ENCODE measurements at places on chromosomes 7 and 10. TPM values are rescaled to one million over a fixed set of nuclear protein-coding genes. Genes with fewer than 3 reads are reported as not detected.

Gene PRSS1
- total RNA-seq = not detected

Gene TMEM176A
- total RNA-seq = 12.9 TPM

Gene MYOF
- total RNA-seq = 4.1 TPM

Gene OR6V1
- total RNA-seq = not detected

Gene AZGP1
- 2.6 TPM for total RNA-seq

Gene NEUROG3
- total RNA-seq = not detected

Gene FAM171A1
- total RNA-seq = 5.6 TPM

Gene LHPP
- 16.0 TPM for total RNA-seq

Gene AKR1D1
- not detected for total RNA-seq

DNA sequence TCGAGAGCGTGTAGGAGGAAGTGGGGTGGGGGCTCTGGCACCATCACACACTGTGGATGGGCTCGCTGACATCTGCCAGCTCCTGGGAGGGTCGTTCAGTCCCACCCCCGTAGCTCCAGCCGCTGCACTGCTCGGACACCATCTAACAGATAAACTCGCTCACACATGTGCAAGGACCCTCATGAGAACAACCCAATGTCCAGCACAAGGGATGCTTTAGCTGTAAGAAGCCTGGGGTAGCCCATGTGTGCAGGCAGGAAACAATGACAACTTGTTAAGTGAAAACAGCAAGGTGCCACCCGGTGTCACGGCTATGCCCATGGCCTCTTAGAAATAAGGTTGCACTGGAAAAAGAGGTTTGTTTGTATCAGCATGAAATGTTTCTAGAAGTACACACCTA lies 14.1 kb downstream of the OGDHL start:
- no peak for DNase-seq

DNA sequence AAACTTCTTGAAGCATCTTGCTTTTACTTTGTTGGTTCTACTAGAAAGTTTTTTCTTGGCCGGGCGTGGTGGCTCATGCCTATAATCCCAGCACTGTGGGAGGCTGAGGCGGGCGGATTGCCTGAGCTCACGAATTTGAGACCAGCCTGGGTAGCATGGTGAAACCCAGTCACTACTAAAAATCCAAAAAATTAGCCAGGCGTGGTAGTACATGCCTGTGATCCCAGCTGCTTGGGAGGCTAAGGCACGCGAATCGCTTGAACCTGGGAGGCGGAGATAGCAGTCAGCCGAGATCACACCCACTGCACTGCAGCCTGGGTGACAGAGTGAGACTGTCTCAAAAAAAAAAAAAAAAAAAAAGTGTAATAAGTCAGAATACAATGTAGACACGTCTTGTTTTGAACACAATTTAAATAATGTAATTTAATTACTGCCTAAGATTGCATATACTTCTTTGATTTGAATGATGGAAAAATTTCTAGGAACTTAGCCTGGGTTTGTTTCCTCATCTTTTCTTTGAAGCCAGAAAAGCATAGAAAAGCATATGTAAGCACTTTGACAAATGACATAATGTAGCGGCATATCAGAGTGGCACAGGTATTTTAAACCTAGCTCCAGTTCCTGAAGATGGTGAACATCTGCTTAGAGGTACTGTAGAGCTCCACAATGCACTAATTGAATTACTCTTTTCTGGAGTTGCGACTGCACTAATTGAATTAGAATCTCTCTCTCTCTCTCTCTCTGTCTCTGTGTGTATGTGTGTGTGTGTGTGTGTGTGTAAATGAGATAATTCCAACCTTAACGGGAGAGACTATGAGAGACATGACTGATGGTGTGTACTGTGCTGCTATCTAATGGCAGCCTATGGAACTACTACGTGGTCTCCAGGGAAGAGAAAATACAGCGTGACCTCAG lies 87.8 kb downstream of the BTRC start:
- DNase-seq = no peak

DNA sequence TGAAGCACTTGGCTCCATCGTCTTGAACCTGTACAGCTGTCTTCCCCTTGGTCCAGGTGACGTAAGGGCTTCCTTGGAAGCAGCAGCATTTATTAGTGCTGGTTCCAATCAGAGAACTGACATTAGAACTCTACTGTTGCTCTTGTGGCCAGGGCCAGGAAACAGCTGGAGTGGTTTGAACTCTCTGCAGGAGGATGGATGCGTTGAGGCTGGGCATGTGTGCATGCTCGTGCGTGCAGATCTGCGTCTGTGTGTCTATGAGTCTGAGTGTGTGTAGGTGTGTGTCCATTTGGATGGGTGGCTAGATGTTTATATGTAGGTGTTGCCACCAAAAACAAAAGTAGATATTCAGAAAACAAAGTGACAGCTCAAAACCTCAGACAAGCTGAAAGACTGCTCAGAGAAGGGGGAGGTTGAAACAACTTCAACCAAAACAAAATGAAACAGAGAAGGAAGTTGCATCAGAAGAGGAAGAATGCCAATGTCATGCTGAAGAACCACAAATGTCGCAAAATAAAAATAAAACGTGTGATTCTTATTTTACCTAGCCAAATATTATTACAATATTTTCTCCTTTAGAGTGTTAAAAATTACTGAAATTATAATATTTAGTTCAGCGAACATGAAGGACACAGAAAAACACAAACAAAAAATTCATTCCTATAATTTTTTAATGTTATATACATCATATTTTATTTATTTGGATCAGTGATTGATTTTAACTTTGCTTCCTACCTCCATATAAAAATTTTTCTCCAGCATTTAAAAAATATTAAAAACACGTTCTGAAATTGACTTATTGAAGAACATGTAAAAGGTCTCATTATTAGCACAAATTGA lies 96.1 kb upstream of the MKLN1 start:
- no peak for DNase-seq

DNA sequence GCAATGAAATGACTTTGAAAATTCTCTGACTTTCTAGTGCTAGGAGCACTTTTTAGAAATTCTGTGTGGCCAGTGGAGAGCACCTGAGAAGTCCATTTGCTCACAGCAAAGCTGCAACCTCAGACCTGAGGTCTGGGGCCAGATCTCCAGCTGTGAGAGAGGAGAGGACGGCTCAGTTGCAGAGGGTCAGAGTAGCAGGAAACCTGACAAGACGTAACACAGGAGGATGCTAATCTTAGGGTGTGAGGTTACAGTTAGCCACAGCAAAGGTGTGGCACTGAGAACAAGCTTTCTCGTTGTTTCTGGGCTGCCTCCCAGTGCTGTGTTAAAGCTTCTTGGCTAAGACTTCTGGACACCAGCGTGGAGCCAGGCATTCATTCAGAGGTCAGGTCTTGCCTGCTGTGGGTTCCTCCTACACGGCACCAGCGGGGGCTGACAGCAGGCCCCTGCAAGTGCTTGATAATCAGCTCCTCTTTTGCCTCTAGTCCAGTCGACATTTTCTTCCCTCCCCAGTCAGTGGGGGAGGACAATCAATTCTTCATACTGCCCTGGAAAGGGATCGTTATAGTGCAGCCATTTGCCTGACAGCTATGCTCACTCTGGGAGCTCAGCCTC lies 435.4 kb upstream of the DPP6 start:
- DNase-seq = no peak

GRCh38 chr7:17512181-17512675 lies 213.8 kb downstream of the AHR start:
- DNase-seq = no peak

- DNase-seq = no peak
Observed at GRCh38 chr10:45353186-45353585, 20.8 kb upstream of the ALOX5 start.

- DNase-seq = no peak
Observed at GRCh38 chr7:24843821-24844434, 86.7 kb upstream of the GSDME start.

- DNase-seq = no peak
Observed at GRCh38 chr7:141185369-141185967, 111.6 kb downstream of the TMEM178B start.

DNA sequence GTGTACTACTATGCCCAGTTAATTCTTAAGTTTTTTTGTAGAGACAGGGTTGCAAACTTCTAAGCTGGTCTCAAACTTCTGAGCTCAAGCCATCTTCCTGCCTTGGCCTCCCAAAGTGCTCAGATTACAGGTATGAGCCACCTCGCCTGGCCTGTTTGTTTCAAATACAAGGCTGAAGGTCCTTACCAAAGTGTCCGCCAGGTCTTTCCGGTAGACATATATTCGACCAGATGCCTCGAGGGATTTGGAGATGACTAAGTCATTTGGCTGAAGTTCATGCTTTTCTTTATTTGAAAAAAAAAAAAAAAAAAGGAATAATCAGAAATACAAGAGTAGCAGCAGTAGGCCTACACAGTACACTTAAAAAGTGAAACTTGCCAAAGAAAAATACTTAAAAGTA lies 204.5 kb upstream of the CDCA7L start:
- no peak for DNase-seq

- peak; percentile 24 for DNase-seq
Observed at GRCh38 chr7:116862951-116863670, 724 bp downstream of the CAPZA2 start.

GRCh38 chr7:13312307-13312706 lies 624.9 kb downstream of the ARL4A start:
- DNase-seq = no peak

GRCh38 chr7:106660862-106661720 lies at the start of gene CCDC71L:
Gene CCDC71L (minus strand): TSS chr7:106661158. CDS start chr7:106660896, 262 bp downstream.
- DNase-seq = peak; percentile 85

DNA sequence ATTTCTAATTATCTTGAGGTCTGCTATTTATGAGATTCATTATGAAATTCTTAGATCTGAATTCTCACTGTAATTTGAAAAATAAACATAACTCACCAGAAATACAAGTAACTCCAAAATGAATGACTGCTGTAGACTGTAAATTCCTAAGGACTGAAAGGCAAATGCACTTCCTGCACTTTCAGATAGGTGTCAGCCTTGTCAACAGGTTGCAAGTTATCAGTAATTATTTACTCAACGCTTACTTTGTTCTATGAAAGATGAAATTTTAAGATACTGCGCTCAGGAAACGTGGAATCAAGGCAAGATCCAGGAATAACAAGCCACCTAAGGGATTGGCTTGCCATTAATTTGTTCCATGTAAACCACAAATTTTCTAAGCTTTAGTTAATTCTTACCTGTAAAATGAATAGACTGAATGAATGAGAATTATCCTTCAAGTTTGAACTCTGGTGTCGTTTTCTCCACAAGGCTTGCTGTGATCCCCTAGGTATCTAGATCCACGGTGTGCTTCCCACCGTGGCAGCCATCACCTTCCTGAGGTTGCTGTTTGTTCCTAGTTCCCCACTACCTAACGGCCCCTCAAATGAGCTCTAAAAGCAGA lies 12.6 kb downstream of the DHX32 start:
- DNase-seq = no peak

- DNase-seq = no peak
Observed at GRCh38 chr10:17109475-17110207, 20.0 kb downstream of the CUBN start.

DNA sequence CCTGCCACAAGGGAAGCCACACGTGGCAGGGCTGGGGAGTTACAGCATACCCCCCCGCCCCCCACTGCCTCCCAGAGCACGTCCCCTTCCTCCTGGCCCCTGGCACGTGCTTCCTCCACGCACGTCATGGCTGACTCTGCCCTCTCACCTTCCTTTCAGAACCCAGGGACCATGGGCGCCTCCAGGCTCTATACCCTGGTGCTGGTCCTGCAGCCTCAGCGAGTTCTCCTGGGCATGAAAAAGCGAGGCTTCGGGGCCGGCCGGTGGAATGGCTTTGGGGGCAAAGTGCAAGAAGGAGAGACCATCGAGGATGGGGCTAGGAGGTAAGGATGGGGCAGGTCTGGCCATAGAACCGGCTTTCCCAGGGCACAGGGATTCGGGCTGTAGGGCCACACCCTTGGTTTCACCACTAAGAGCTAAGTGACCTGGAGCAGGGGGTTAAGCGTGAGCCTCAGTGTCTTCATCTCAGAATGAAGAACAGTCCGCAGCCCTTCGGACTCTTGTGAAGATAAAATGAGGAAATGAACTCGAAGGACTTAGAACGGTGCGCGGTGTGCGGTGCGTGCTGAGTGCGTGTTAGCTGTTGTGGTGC lies 2.5 kb downstream of the NUDT1 start:
- DNase-seq = no peak

DNA sequence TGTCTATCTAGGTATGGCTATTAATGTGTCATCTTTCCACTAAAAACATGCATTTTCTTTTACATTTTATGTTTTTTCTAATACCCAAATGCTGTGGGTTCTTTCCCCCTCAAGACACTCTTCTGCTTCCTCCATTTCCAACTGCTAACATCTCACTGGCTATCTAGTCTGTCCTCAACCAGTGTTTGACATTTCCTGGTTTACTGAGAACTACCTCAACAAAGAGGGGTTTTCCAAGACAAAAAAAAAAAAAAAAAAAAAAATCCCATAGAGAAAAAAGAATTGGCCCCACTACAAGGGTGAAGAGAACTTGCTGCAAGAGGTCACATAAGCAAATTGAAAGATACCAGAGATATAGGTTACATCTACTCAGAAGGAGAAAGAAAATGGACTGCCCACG lies 359.7 kb downstream of the CRPPA start:
- DNase-seq = no peak

GRCh38 chr10:111113238-111113960 lies 36.6 kb downstream of the ADRA2A start:
- no peak for DNase-seq

- no peak for DNase-seq
Observed at GRCh38 chr10:35735412-35735811, 93.3 kb upstream of the FZD8 start.

GRCh38 chr10:30625080-30625479 lies 4.5 kb downstream of the LYZL2 start:
- DNase-seq = no peak

DNA sequence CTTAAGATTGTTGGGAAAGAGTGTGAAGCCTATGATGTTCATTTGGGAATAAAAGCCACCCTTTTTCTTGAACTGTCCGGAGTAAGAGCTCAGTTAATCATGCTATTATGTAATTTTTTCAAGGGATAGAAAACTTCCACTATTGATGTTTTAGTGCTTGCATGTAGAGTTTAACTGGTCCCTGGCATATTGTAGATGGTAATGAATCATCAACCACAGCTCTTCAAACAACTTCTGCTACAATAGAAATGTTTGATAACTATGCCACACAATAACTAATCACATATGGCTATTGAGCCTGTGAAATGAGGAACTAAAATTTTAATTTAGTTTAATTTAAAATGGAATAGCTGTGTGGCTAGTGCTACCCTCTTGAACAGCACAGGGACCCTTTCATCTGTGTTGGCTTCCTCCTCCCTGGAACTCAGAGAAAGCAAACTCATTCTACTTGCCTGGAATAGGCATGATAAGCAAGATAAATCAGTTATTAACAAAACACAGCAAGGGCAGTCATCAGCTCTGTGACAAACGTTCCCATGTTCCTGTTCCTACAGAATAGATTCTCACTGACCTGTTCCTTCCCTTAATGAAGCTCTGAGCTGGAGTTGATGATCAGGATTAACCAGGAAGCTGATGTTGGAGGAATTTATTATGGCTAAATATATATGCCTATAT lies 4.9 kb upstream of the SRI start:
- DNase-seq = no peak

GRCh38 chr10:71547876-71548846 lies 151.4 kb downstream of the CDH23 start:
- peak; percentile 37 for DNase-seq

- no peak for DNase-seq
Observed at GRCh38 chr7:130393841-130394411, 13.6 kb downstream of the CPA1 start.

- DNase-seq = no peak
Observed at GRCh38 chr7:105519353-105519752, 2.7 kb downstream of the PUS7 start.

Data from gastrocnemius medialis (tissue), 4 donors.